Hematopoietic multipotent progenitor cell treated with erythropoietin and hydrocortisone succinate and interleukin-3 and kit ligand, for 8 days (in vitro differentiated cells): ENCODE measurements at places on chromosomes 4 and X.

- DNase-seq = no peak
These were observed 14.8 kb downstream of the DOK7 start for GRCh38 chr4:3477750-3478430.

DNA sequence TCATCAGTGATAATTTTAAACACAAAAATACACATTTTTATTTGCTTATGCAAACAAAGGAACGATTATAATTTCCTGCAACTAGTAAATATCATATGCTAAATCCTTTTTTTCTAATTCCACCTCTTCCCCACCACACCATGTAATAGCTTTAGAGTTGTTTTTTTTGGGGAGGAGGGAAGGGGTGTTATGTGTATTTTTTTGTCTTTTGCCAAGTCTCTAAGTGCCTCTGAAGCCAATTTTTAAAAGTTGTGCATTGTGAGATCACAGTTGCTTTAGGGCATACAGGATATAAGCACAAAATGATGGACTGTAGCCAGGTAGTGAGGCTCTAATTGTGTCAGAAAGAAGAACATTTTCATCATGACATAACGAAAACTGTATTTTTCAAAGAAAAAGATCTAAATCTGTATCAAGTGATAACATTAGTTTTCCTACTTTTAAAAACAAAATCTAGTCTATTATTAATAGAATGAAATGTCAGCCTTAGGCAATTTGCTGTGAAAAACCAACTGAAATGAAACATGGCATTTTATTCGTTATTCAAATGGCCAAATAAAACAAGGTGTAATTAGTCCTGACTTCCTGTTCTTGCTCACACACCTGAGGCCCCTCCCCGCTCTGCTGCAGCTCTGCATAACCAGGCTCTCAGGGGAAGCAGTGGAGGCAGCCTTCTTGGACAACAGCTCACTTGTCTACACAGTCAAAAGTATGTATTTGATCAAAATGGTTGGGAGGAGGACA, 157.4 kb downstream of the PALLD start:
- DNase-seq = no peak

- DNase-seq = peak; percentile 80
These were observed at the start of gene SLC25A14 for GRCh38 chrX:130339408-130340222. Gene SLC25A14 (plus strand): TSS chrX:130339919. CDS start chrX:130340279, 360 bp downstream.

DNA sequence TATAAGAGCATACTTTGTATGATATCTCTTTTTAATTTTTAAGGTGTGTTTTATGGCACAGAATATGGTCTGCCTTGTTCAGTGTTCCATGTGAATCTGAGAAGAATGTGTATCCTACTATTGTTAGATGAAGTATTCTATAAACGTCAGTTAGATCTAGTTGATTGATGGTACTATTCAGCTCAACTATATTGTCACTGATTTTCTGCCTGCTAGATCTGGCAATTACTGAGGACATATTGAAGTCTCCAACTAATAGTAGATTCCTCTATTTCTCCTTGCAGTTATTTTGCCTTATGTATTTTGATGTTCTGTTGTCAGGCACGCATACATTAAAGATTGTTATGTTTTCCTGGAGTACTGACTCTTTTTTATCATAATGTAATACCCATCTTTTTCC, 39.8 kb downstream of the AWAT2 start:
- DNase-seq = no peak

GRCh38 chrX:148500423-148501385, at the start of gene AFF2:
Gene AFF2 (plus strand): TSS chrX:148500617. CDS start chrX:148501098, 481 bp downstream.
- DNase-seq = peak; percentile 11

DNA sequence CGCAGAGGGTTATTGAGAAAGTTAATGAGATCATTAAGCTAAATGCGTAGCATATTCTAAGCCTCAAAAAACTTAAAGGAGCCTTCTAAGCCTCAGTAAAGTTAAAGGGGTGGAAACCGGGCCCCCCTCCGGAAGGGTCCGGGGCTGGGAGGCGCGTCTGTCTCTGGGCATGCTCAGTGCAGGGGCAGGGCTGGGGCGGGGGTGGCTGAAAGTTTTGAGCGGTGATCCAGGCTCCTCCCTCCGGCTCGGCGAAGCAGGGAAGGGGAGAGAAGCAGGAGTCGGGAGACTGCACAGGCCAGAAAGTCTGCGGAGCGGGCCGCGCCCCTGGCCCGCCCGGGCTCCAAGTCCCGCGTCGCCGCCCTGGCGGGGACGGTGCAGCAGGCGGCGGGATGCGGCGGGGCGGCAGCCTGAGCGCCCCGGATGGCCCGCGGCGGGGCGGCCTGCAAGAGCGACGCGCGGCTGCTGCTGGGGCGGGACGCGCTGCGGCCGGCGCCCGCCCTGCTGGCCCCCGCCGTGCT, at the start of gene EVC:
TSS of gene EVC (plus strand) at position 241 of the 518 bp plus-strand sequence. CDS start at position 421, 180 bp downstream.
- DNase-seq = peak; percentile 6

- DNase-seq = no peak
These were observed 65.2 kb downstream of the FAM13A start for GRCh38 chr4:88991746-88992145.

- no peak for DNase-seq
These were observed 690.2 kb downstream of the FAT4 start for GRCh38 chr4:126004941-126005340.

GRCh38 chr4:53005149-53005546, 143.0 kb downstream of the RASL11B start:
- no peak for DNase-seq

DNA sequence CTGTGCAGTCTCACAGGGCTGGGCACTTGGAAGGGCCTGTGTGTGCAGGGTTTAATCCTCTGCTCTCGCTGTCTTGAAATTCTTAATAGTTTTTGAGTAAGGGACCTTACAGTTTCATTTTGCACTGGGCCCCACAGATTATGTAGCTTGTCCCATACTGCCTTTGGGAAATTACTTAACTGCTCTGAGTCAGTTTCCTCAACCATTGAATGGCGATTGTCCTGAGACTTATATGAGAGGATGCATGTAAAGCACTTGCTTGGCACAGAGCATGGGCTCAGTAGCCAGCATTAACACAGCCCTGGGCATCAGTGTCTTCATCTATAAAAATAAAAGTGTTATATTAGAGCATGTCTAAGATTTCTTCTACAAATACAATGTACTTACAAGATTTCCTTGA, 55.8 kb downstream of the CLCN5 start:
- DNase-seq = no peak

DNA sequence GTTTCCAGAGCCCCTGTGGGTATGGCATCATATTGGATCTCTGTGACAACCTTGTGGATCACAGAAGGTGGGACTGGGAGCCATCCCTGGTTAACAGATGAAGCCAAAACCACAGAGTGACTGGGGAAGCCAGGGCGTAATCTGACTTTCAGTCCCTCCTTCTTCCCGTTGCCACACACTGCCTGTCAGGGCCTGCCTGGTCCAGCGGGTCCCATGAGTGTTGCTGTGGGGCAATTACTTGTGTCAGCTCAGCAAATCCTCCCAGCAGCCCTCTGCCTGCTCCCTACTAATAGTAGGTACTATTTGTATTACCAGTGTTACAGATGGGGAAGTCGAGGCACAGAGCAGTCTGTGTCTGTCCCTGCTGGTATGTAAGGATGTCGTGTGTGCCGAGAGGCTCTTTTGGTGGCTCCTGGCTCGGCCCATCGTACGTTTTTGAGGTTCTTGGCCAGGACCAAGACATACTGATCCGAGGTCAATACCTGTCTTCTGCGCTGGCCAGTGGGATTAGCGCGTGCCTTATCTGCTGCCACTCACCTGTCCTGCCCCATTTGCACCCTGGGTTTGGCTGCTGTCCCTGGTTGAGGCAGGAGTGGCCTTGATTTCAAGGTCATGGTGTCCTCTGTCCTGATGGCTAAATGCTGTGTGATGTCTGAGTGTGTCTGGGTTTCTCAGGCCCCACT, 5.7 kb downstream of the NSG1 start:
- DNase-seq = no peak

DNA sequence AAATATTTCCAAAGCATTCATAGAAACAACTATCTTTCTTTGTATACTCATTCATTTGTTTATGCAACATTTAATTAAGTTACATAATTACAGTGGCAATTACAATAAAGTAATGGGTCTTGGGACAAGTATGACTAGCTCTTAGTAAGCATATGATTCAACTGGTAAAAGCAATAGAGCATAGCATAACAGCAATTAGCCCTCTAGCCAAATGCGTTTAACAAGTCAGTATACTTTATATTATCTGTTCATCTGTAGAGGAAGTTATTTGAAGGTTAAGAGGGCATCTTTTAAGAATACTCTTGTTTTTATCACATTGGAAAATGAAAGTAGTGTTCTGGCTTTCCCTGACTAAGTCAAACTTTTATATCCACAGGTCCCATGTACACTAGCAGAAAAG, 198.1 kb upstream of the UGT8 start:
- no peak for DNase-seq

DNA sequence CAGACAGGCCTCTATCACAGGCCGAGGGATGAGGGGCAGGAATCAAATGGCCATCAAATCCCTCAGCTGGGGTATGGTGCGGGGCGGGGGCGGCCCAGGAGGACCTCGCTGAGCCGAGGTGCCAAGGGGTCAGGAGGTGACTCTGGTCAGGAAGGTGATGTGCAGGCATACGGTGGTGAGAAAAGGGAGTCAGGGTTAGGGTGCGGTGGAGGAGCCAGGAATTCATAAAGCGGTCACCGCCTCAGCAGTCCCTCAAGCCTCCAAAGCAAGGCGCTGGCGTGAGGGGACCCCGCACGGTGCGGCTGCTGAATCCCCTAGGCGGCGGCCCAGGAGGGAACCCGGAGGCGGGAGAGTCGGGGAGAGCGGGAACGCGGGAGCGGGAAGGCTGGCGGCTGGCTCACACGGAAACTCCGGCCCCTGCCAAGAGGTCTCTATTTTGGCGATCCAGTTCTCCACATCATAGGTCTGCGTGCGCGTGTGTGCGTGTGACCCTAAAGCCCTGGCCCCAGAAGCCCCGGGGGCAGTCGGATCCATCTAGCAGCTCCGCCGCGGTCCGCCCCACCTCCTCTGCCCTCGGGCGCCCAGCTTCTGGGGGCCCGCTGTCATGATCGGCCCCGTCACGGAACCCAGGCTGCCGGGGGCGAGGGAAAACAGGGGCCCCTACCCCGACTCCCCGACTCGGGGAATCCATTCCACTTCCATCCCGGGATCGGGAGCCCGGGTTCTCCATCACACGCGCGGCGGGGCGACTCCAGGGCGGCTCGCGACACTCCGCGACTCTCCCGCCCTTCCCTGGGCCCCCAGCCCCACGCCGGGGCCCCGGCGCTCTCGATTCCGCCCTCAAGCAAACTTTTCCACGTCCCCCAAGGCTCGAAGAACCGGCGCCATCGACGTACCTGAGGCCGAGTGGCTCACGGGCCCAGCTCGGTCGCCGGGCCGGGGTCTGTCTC, 593 bp downstream of the ELF4 start:
- DNase-seq = no peak

DNA sequence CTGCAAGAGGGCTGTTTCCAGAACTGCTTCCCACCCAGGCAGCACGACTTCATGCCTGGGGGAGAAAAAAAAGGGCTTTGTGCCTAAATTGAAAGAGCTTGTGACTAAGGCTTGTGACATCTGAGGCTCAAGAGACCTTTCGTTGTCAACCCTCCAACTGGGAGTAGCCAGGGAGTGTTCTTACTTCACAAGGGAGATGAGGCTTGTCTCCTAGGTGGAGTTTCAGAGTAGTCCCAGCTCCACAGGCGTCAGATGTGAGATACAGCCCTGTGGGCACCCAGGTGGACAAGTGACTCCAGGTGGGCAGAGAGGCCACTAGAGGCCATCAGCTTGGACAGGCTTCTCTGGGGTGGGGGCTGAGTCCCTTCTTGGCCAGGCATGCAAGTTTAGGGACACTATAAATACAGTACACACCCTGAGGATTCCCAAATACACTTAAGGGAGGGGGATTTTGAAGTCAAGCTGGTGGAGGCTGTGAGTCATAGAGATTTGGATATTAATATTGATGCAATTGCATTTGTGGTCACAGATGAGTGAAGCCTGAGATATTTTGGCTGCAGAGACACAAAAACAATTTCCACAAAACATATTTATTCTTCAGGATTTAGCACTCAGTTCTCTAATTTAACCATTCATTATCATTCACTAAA, 40.1 kb upstream of the SETD7 start:
- DNase-seq = no peak
